ENCODE measurements at places on chromosomes 11 and 22.

GRCh38 chr11:17572791-17573460 is 25.9 kb downstream of the OTOG start:
- DNase-seq = no peak

DNA sequence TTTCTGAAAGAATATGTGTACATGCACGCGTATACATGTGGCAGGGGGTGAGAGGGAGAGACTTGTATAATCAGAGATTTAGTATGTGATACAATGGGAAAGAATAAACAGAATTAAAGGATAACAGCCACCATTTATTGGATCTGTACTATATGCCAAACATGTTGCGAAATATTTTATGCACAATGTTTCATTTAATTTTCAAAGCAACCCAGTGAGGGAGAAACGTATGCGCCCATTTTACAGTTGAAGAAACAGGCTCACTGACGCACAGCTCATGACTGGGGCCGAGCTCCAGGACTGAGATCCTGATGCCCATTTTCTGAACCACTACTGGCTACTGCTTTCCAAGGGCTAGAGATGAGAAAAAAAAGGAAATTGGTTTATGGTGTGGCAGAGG is 3.3 kb upstream of the OAF start:
- DNase-seq = no peak

DNA sequence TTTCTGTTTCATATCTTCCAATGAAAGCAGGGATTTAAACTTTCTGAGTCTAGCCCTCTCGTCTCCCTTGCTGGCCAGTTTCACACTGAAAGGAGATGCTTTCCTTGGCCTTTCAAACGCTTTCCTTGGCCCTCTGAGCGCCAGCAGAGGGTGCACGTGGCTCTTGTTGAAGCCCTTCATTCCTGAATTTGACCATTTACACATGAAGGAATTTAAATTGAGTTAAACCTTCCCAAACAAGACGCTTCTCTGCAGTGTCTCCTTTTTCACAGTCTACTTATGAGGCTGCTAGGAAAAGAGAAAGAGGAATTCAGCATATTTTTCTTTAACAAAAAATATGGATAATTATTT is 21.6 kb downstream of the NNMT start:
- DNase-seq = no peak

- DNase-seq = no peak
Measured at GRCh38 chr11:60377401-60378136, 763 bp upstream of the MS4A7 start.

DNA sequence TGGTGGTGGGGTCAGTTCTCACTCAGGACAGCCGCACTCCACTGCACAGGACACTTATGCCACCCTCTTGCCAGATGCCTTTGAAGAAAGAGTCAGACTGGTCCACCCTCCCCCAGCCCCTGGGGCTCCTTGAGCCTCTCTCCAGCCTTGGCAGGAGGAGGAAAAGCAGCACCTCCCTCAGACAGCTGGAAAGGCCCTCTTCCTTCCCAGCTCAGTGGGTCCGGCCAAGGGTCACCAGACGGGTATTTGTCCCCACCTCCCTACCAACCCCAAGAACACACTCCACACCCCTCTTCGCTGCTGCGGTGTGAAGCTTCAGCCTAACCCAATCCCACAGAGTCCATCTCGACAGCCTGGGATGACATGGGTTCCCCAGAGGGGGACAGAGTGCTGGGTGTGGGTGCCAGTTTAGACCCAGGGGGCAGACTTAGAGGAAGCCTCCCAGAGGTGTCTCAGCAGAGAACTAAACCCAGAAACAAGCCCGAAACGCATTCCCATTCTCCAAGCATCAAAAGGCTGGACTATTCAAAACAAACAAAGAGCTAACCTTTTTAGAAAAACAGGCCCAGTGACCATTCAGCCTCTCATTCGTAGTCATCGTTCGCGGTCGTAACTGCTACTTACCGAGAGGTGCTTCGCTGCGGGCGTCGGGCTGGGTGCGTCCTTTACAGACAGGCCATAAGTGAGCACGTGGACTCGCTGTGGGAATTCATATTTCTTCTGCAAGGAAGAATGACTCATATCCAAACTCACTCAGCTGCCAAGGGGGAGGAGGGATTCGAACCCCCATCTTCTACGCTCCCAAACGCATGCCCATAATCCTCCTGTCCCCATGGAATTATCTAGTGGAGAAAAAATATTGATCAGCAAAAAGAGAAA is 57.5 kb upstream of the ANO1 start:
- DNase-seq = no peak

DNA sequence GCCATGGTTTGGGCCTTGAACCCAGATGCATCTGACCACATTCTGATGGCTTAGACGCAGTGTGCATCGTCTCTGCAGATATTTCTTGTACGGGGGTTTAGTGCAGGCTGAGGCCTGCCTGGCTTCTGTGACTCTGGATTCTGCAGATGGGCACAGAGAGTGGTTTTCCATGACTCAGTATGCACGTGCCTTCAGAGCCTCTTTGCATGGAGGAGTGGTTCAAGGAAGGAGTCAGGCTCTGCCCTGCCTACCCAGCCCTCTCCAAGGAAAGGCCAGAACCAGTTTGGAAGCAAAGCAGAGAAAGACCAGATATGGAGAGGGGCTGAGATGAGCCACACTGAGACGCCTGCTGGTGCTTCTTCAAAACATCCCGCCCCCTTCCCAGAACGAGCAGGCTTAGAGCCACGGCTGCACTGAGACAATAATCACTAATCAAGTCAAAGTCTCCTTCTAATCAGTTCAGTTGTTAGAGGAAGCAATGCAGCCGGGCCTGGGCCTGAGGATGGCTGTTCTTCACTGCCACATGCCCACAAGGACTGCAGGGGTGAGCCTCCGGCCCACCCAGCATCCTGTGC is 308.9 kb downstream of the NXPE2 start:
- no peak for DNase-seq

DNA sequence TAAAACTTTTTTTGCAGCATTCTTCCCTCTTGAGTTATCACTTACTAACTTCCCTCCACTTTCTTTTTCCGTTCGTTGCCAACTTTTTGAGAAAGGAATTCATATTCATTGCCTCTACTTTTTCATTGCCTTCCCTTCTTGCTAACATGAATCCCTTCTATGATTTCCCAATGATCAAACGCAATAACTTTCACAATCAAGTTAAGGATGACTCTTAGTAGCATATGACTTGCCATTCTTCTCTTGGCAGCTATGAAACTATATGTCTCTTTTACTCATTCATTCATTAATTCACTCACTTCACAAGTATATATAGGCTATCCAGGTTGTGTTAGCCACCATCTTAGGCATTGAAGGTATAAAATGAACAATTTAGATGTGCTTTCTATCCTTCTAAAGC is 16.6 kb upstream of the ARHGAP20 start:
- DNase-seq = no peak

DNA sequence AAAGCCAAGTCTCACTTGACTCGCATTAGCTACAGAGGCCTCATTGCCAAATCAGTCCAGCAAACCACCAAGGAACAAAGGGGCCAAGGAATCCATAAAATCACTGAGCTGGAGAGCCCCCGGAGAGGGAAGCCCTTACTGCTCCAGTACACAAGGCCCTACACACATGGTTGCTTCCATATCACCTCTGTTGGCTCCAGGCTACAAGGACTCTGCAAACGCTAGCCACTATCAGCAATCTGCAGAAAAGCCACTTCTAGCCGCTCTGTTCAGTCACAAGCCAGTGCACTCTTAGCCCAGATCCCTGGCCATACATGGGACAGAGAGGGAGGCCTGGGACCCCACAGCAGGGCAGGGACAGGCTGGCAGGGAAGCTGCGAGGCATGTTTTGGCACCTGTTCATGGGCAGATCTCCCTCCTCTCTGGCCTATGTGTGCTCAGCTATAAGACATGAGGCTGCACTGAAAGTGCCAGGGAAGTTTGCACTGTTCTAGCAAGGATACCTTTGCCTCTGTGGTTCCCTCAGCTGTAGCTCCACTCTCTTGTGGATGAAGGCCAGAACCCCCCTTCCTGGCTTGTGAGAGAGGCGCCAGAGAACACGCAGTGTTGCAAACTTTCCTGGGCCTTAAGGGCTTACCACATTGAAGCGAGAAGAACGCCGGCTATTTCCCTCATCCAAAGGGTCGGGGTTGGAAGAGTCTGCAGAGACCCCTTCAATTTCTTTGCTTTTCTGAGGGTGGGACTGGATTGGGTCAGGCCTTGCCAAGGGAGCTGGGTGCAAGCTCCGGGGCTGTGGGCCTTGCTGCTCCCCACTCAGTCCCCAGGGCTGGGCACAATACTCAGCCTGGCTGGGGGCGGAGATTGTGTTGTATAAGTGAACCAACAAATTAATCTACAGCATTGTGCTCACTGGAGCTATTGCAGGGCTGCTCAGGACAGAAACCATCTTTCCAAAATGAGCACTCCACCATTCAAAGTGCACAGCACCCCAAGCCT is 108.7 kb upstream of the PITPNB start:
- DNase-seq = no peak

DNA sequence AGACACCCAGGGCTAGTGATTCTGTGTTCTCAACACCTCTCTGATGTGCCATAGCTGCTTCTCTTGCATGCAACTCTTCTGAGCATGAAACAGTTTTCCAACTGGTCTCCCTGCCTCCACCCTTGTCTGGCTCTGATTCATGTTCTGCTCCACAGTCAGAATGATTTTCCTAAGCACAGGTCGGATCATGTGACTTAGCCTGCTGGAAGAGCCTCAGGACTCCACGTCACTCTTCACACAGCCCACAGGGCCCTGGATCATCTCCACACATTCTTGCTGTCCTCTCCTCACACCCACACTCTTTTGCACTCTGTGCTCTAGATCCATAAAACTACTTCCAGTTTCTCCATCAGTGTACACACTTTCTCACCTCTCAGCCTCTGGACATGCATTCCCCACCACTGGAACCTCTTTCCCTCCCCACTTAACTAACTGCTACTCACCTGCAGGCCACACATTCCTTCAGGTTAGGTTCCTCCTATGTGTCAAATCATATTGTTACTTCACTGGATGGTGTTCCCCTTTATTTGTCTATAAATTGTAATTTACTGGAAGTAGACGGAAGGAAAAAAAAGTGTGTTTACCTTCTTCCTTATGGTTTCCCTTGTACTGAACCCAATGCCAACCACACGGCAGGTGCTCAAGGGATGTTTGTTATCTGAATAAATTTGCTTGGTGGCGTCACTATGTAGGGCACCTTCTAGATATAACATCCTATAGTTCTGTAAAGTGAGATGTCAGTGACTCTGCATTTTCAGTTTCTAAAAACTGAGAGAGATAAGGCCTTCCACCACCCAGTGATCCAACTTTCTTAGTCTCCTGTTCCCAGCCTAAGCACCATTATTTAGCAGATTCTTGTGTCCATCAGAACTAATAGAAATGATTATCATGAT is 133.7 kb downstream of the ETS1 start:
- DNase-seq = no peak

GRCh38 chr22:29750559-29751538 is 16.0 kb downstream of the ZMAT5 start:
- DNase-seq = peak; percentile 10

- DNase-seq = no peak
Measured at GRCh38 chr11:130076778-130077481, 7.2 kb downstream of the APLP2 start.

- no peak for DNase-seq
Measured at GRCh38 chr11:111870113-111870512, 1.3 kb downstream of the ALG9 start.

DNA sequence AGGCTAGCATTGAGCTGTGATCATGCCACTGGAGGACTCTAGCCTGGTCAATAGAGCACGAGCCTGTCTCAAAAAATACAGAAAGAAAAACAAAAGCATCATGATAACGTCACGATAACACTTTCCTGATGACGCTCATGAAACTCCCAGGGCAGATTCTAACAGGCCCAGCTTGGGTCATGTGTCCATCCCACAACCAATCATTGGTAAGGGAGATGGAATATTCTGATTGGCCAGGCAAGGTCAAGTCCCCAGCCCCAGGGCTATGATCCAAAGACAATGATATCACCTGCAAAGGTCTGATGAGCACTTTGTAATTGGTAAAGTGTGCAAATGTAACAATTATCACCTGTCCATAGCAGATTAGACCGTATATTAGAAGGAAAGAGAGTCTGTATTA is 21.5 kb upstream of the DDX6 start:
- DNase-seq = no peak

DNA sequence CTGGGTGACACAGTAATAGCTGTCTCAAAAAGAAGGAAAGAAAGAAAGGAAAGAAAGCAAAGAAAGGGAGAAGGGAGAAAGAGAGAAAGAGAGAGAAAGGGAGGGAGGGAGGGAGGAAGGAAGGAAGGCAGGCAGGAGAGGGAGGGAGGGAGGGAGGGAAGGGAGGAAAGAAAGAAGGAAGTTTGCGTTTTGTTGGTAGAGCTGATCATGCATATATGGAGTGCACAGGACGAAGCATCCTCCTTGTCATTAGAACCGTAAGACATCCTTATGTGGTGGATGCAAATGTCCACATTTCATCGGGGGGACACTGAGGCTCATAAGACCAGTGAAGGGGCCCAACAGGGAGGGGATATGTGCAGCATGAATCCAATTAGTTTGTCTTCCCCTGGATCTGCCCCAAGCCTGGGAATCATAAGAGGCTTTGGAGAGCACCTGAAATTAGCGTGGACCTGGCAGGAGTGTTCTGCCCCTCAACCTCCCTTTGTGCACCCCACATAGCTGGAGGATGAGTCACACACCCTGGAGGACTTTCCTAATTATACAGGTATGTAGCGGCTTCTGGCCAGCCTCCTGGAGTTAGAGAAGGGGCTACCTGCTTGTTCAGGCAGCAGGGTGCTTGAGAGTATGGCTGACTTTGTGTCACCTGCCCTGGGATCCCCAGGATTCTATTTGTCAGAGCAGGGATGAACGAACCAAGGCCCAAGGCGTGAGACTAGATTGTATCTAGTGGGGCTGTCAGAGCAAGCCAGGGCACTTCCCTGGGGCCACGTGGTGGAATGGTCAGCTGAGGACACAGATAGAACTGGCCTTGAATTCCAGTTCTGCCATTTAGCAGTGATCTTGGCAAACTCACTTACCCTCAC is 119.7 kb upstream of the CD82 start:
- DNase-seq = no peak

Data from stimulated activated naive CD8-positive, alpha-beta T cell treated with anti-CD3 and anti-CD28 coated beads, Interleukin-15, Interleukin-2, amounts not matched to agents 100 U/mL and 50 U/mL, for 24 hours (primary cell).